ENCODE measurements at places on chromosomes 11 and 22.
A peak's percentile ranks its signal among the peaks of the same experiment; 100 is the strongest.

DNA sequence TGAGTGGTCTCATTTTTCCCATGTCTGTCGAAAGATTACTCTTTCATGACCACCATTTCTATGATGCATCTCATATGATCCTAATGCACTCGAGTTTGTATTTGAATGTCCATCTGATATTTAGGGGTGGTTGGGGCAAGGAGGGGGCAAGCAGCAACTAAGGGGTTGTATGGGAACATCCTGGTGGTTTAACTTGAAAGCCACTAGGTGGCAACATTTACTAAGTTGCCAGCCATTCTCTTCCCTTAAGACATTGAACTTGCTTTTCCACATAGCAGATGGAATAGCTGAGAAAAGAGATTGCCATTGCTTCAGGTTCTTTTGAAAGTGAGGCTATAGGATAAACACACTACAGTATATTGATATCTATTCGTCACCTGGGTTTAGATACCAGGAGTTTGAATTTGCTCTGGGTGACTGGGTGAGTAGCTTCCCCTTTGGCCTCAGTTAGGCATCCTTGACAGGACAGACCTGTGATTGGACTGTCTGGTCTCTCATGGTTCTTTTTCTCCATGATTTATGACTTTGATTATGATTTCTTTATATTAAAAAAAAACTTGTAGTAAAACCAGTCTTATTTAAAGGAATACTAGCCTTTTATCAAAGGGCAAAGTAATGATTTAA is 32.4 kb downstream of the NF2 start:
- no peak for DNase-seq

GRCh38 chr11:70531281-70532065 is 133.1 kb downstream of the CTTN start:
- DNase-seq = no peak

GRCh38 chr11:414318-414857 is 411 bp downstream of the SIGIRR start:
- DNase-seq = no peak

DNA sequence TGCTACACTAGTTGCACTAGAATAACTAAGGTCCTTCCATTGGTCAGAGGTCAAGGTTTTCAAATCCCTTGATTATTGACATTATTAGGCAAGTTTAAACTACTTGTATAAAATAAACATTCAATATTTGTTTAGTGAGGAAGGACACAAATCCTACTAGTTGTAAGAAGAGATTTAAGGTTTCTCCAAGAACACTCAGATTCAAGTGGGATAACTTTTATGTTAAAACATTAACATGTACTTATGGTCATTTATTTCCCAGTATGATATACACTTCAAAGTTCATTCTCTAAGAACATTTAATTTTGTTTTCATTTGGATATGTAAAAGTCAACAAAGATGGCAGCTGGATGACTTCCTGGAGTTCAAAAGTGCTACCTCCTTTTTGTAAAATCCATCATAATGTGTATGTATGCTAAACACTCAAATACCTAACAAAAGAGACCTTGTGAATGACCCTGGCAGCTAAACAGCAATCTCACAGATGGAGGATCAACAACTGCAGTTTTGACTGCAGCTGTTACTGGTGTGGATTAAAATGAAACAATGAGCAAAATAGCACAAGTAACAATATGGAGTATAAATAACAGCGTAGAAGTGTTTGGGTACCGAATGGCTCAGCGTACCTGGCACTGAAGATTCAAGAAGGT is 1.5 kb downstream of the CCDC90B start:
- DNase-seq = no peak

- DNase-seq = no peak
Measured at GRCh38 chr22:37904572-37905533, 1.2 kb upstream of the MICALL1 start.

DNA sequence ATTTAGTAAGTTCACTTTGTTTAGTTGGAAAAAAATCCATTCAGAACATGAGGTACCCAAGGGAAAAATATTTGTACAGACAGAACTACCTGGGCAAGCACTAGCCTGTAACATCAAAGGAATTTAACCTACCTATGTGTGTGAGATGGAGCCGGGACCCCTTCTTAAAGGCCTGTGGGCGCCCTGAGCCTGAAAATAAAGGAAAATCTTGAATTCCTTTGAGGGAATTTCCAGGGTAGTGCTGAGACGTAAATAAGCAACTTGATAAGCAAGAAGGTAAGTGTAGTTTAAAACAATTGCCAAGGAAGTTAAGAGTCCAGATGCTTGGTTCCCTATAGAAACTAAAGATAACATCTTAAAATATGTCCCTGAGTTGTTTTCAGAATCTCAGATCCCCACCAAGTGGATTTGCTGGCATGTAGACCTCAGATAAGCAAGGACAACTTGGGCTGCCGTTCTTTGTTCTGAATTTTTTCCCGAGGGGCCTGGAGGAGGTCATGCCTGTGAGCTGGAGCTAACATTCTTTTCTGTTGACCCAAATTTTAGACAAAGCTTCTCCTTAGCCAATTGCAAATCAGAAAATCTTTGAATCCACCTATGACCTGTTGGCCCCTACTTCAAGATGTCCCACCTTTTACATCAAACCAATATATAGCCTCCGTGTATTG is 31.0 kb downstream of the MED17 start:
- DNase-seq = no peak

GRCh38 chr11:63612181-63612580 is 2.1 kb downstream of the PLAAT3 start:
- no peak for DNase-seq

GRCh38 chr22:27727673-27728451 is 73.7 kb downstream of the MN1 start:
- no peak for DNase-seq

- no peak for DNase-seq
Measured at GRCh38 chr11:40397141-40397540, 1062.3 kb downstream of the LRRC4C start.

DNA sequence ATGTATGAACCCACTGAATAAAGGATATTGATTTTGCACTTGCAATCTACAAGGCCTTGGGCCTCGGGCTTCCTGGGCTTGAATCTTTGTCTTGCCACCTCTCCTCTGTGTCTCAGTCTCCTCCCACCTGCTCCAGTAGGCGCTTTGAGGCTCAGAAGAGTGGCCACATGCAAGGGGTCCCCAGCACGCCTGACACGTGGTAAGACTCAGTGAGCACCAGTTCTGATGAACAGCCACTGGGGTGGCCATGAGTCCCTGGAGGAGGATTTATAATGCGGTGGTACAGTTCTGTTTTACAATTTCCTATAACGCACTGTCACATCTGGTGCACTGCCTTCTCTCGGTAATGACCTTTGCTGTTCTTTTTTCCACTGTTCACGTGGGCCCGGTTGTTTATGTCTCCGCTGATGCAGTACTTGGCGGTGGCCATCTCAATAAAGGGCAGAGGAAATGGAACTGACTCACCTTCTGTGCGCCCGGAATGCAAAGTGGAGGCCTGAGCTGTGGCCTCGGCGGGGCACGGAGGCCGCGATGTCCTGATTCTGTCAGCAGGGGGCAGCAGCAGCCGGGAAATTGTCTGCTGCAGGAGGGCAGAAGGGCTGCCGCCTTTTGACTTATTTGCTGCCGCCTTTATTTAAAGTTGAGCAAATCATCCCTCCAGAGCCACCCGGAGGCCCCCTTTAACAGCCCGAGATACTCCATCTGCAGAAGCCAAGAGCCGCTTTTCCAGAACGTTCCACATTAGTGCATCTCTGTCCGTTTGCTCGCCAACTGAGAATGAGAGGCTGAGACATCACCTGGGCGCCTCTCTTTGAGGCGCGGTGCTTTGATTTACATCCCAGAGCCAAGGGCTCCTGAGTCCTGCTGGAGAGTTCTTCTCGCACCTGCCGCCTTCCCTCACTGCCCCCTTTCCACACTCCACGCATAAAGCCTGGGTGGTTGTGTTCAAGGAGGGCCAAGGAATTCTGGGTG is 6.0 kb upstream of the IFT27 start:
- DNase-seq = no peak

DNA sequence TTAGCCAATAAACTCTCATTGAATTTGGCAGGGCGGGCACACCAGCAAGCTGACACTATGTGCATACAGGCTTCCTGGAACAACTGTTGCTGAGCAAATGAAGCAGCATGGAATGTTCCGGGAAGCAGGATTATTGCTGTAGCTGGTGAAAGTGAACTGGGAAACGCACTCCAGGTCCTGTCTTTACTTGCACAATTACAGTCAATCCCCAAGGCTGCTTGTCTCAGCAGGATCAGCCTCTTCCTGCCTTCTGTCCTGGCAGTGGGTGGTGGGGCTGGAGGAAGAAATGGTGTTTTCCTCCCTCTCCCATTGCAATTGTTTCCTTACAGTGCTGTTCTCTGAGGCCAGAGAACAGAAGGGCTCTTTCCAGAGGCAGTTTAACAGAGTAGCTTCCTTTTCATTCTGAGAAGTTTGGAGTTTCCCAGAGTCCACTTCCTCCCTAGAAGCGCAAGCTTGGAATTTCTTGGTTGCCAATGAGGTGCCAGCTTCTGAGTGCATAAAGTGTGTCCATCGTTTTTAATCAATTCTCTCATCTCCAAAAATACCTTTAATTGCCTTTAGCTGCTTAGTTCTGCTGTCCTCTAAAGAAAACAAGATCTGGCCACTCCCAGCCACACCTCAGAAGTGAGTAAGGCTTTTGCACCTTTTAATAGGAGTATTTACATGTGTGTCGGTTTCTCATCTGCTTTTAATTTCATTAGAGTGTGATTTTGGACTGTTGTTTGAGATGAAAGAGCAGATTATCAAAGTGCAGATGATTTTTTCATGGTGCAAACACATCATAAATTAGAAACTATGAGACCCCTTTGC is 19.9 kb downstream of the CD44 start:
- DNase-seq = no peak

- no peak for DNase-seq
Measured at GRCh38 chr11:32039149-32039548, 51.7 kb upstream of the RCN1 start.

DNA sequence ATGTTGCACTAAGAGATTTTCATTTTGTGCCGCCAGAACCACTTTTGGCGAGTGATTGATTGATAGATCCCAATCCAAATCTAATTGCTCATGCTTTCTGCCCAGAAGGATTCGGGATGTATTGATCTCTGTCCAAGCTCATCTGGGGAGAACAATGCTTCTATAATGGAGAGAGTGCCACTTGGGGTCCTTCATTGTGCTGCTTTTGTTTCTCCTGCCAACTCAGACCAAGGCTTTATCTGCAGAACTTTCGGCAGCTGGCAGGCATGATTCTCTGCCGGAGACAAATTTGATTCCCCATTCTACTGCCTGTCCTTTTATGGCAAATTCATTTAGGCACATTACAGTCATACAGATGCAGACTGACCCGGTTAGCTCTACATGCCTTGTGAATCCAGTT is 62.9 kb upstream of the NTM start:
- no peak for DNase-seq

DNA sequence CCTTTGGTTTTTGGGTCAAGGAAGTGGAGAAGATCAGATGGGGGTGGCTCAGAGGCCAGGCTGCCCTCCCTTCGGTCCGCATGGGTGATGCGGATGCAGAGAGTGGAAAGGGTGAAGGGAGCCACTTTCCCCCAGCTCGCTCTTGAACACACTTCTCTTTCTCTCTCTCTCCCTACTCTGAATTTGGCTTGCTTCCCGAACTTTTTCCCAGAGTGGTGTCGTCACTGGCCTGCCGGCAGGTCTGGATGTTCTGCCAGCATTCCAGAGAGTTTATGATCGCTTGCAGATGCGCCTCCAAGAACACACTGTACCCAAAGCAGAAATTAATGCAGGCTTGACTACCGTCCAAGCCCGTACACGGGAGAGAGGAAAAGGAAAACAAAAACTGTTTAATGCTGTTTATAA is 103.2 kb downstream of the ZBTB16 start:
- peak; percentile 98 for DNase-seq

DNA sequence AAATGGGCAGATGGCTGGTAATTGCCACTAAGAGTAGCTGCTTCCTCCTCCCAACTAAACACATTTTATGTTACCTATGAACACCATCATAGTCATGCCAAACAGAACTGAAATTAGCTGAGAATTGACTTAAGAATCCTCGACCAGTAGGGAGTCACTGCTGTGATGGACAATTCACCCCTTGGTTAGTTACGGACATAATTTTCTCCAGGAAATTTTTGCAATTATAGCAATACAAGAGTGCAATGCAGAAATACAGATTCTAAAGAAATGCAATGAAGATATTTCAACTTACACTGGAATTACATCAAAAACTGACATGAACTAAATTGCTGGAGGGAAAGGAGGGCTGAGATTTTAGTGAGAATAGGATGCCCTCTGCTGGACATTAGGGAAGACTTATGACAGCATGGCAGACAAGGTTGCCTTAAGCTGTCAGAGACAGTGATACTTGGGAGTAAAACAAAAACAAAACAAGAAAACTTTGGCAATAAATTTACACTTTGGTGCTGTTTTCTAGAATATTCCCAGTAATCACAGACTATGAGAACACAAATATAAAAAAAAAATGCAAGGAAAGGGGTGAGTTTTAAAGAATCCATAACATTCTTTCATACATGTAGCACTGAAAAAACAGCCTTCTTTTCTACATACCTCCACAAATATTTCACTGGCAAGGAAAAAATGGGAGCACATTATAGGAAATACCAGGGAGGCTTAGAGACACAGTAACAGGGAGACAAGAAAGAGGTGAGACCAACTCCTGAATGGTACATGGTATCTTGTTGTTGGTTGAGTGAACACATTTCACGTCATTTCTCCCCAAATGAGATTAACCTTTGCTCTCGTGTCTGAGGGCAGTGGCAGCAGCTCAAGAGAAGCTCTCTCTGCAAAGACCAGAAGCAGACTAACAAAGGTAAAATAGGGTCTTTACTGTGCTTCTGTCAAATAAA is 11.2 kb upstream of the PPP2R1B start:
- DNase-seq = no peak

DNA sequence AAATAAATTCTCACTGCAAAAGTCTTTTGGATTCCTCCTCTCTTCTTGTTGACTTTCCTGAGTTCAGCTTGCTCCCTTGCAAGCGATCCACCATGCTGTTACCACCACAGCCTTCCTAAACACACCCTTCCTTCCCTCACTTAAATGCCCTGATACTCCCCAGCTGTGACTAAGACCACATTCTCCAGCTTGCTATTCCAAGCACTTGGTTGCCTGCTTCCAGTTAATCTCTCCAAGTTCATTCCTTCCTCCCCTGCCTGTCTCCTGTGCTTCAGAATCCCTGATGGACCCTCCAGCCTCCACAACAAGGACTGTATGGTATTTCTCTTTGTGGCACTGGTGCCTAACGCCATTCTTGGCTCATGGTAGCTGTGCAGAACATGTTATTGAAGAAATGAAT is 603.9 kb upstream of the CADM1 start:
- DNase-seq = peak; percentile 24

- DNase-seq = no peak
Measured at GRCh38 chr22:48727454-48728058, 1100.1 kb downstream of the BRD1 start.

GRCh38 chr11:56848141-56848809 is 99.8 kb upstream of the OR9G4 start:
- no peak for DNase-seq

Measured in coronary artery (tissue), 2 donors.